ENCODE measurements at places on chromosomes 4 and X.

DNA sequence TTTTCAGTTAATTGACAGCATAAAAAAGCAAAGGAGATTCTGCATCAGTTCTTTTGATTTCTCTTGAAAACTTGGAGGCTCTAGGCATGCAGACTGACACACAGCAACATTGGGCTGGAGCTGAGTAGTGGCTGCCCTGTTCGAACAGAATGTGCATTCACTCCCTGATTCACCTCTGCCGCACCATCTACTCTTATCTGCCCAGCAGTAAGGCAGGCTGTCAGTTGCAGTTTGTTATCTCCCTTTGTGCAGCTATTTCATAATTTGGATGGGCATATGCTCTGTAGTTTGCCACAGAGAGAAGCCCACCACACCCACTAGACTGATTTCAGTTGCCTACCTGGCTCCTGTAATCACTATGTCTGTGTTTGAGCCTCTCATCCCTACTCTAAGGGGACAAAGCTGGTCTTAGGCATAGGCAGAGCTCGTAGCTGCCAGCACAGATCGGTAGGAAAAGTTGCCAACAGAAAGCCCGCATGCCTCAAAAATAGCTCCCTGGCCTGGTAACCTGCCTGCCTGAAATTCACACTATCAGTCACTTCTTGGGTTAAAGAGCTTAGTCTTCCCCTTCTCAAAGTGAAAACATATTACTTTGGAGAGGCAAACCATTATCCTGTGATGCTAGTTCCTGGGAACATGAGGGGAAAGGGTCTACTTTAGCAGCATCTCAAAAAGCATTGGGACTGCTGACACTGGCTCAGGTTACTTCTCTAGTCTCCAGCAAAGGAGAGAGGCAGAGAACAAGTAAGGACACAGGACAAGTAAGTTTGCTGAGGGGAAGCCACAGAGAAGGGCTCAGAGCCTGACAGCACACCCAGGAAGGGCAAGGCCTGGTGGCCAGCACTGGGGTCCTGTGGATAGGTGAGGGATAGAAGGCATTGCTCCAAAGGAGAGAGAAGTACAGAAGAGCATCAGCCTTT, 75.9 kb upstream of the TMEM164 start:
- no peak for DNase-seq

- DNase-seq: no peak
Measured at GRCh38 chr4:148565801-148566200, 123.6 kb upstream of the NR3C2 start.

GRCh38 chr4:105550641-105551040, 1.8 kb upstream of the ARHGEF38 start:
- DNase-seq: no peak

GRCh38 chr4:141395919-141396318, 175.2 kb downstream of the ZNF330 start:
- DNase-seq: no peak

DNA sequence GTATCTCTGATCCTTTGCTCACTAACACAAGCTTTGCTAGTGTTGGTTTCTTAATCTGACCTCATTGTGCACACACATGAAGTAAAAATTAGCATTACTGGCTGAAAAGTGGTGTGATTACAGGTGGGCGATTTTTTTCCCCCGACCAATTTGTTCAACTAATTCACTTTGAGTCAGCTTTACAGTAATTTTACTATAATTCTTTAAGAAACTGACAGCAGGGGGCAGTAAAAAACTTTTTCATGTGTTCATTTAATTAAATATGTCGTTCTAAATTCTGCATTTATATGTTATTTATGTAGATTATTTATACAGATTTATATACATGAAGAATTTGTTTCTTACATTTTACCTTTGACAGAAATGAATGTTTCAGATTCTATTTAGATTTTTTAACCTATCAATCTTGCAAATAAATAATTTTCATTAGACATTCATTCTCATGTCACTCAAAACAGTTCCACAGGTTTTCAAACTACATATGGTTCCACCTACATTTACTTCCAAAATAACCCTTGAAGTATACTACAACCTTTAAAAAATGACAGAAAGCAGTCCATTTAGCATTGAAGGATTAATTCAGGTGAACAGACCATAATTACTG, 17.5 kb downstream of the PALLD start:
- DNase-seq: peak; percentile 21

DNA sequence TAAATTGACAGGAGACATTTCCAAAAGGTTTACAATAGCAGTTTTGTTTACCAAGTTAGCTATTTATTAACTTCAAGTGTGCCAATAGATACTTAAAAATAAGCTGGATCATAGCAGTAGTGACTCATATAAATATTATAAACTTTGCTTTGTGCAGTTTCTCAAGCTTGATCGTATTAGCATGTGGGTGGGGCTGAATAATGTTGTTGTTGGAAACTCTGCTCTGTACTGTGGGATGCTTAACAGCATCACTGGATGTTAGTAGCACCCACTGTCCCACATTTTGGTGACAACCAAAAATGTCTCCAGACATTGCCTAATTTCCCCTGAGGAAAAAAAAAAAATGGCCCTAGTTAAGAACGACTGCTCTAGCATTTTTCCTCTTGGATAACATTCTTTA, 855.2 kb upstream of the ADGRL3 start:
- DNase-seq: no peak

DNA sequence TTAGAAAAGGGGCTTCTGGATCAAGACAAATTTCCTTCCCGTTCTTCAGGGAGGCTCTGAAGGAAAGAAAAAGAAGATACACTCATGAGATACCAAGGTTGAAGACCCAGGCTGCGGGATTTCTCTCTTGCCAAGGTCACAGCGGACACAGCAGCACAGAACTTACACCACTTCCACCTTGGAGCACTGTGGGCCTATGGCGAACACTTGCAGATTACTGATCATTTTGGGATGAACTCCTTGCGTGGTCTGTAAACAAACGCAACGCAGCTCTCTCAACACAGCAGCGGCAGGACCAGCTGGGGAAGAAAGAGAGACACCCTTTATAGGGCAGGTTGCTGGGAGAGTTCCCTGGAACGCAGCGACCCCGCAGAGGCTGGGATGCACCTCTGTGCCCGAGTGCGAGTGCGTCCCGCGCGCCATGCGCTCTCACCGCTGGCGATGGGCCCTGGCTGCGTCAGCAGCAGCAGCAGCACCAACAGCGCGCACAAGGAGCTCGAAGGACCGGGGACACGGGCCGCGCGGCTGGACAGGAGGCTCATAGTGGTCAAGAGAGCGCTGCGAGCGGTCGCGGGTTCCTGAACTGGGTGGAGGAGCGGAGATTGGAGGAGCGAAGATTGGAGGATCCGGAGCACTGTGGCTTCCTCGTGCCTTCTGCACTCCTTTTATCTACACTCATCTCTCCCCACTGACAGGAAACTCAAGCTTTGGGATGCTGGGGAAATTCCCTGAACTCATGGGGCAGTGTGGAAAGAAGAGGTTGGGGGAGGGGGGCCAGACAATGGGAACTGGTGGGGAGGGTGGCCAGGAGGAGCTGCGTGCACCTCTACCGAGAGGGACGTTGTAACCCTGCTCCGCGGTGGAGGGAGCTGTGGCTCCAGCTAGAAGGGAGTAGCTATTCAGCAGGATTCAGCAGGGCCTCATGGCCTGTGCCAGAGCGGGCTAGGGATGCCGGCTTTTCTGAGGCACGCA, at the start of gene CXCL5:
Gene CXCL5, minus strand, starts transcription at position 638 of the 972 bp plus-strand sequence. Its CDS starts 96 bp downstream, at position 542.
- no peak for DNase-seq

DNA sequence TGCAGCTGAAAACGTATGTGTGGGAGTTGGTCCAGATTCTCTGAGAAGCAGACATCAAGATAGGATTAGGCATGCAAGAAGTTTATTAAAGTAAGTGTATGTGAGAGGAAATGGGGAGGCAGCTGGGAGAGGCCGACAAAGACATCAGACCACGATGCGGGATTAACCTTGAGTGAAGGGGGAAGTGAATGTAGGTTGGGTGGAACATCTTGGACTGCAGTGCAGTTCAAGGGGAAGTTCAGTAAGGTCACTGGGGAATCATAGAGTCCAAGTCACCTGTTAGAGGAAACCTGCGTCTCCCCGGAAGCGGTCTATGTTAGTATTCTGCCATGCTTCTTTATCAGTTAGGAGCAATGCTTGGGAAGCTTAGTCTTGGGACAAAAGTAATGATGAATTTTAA, 22.0 kb downstream of the CXCL8 start:
- DNase-seq: no peak

All from thymus (tissue), 14 donors.